Activated CD4-positive, alpha-beta T cell treated with anti-CD3 and anti-CD28 coated beads for 36 hours (primary cell): ENCODE measurements at places on chromosomes 2 and 18. TPM values are rescaled to one million over a fixed set of nuclear protein-coding genes. Genes with fewer than 3 reads are reported as not detected.

DNA sequence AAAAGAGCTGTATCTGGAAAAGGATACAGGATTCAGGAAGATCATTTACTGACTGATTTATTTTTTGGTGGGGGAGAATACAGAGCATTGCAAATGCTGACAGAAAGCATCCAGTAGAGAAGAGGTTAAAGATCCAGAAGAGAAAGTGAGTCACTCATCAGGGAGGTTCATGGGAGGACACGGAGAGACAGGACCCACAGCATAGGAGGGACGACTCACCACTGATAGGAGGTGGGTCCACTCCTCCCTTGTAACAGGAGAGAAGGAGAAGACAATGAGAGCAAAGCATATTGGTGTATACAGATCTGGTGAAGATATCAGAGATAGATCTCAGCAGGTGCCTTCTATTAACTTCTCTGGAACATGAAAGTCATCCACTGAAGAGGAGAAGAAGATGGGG is 142.4 kb upstream of the AQP4 start:
- DNase-seq: no peak
- H3K4me3 ChIP-seq: no peak overlapping the region
- H3K27me3 ChIP-seq: no peaks in the 10 kb centered on the region
- H3K36me3 ChIP-seq: no peaks in the 10 kb centered on the region
- H3K4me1 ChIP-seq: no peaks in the 10 kb centered on the region
- no peak overlapping the region for H3K27ac ChIP-seq

DNA sequence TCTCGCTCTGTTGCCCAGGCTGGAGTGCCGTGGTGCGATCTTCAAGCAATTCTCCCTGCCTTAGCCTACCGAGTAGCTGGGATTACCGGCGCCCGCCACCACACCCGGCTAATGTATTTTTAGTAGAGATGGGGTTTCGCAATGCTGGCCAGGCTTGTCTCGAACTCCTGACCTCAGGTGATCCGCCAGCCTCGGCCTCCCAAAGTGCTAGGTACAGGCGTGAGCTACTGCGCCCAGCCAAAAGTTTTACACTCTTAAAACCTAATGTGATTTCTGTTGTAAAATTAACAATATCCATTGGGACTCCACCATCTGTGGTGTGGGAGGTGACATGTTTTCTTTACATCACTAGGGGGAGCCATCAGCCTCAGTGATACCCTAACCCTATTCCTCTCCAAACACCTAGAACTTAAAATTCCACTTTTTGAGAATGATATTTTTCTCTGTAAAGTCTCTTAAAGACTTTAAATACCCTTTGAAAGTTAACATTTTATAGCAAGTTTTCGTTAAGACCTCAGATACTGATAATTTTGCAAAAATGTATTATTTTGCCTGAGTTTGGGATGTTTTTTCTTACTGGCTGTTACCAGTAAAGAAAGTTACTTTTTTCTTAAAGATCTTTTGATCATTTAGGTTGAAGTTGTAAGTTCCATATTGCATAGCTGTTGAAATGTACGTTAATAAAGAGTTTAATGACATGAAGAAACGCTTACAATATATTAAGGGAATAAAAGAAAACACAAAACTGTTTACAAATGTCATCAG is 11.6 kb upstream of the EIF2AK2 start:
- H3K4me3 ChIP-seq: no peak overlapping the region
- no peak overlapping the region for H3K27ac ChIP-seq
- H3K36me3 ChIP-seq: peaks cover 7% of the 10 kb centered on the region

DNA sequence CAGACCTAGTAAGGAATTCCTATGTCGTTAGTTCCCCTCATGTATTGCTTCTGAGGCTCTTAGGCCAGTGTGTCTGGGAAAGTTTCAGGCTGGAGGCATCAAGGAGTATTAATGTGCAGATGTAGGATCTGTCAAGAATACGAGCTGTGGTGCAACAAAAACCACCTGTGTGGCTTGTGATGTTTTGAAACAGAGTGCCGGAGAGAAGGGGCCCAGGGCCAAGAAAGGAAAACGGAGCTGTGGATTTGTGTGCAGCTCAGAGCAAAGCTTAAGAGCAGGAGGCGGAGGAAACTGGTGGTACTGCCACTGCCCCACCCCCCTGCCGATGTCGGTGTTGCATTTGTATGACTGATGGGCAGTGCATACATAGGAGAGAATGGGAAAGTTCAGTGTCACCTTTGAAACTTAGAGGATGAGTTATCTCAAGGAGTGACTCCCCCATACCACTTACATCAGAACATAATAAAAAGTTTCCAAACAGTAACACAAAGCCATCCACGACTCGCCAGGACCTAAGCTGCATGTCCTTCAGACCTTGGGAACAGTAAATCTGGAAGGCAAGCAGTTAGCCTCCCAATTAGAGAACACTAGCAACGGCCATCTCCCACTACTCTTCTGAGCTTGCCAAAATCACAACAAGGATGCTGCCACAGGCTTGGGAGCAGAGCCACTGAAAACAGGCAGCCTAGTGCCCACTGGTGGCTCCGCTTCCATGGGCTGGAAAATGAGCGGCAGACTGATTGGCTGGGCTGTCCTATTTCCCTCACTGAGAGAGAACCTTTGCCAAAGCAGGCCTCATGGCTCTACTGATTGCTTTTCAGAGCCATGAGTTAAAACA is 152.7 kb upstream of the NT5C1B start:
- no peak overlapping the region for H3K27ac ChIP-seq
- no peak overlapping the region for H3K4me3 ChIP-seq
- no peaks in the 10 kb centered on the region for H3K4me1 ChIP-seq
- no peak for DNase-seq
- no peaks in the 10 kb centered on the region for H3K36me3 ChIP-seq
- H3K27me3 ChIP-seq: no peaks in the 10 kb centered on the region

GRCh38 chr2:119721043-119721442 is 38.7 kb upstream of the PTPN4 start:
- no peak overlapping the region for H3K27ac ChIP-seq
- no peak for DNase-seq
- no peak overlapping the region for H3K4me3 ChIP-seq
- peaks cover 22% of the 10 kb centered on the region for H3K4me1 ChIP-seq

- H3K27ac ChIP-seq: no peak overlapping the region
- no peak overlapping the region for H3K4me3 ChIP-seq
- H3K36me3 ChIP-seq: no peaks in the 10 kb centered on the region
- peaks cover 12% of the 10 kb centered on the region for H3K27me3 ChIP-seq
- no peak for DNase-seq
Measured at GRCh38 chr2:202185156-202185555, 53.2 kb downstream of the SUMO1 start.

DNA sequence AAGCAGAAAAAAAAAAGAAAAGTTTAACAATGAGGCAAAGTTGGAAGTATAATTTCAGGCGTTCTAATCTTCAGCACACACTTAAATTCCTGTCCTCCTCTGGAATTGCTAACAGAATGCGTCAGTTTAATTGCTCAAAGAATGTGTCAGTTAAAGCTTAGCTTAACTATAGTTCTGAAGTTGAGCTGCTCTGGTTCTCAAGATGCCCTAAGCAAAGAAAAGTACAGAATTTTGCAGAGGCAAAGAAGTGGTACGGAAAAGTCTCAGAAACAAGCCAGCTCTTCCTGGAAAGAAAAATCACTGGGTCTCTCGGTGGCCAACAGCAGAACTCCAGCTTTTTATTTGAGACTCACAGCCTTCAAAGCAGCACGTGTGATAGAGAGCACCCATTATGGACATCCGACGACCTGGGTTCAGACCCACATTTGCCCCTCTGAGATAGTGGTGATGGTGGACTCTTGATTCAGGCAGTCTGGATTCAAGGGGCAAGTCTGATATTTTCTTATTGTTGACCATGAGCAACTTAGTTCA is 22.2 kb upstream of the MYO3B start:
- H3K4me1 ChIP-seq: no peaks in the 10 kb centered on the region
- no peak for DNase-seq
- H3K36me3 ChIP-seq: no peaks in the 10 kb centered on the region
- H3K4me3 ChIP-seq: no peak overlapping the region

- H3K36me3 ChIP-seq: no peaks in the 10 kb centered on the region
- no peak overlapping the region for H3K27ac ChIP-seq
- no peak overlapping the region for H3K4me3 ChIP-seq
- peaks cover 8% of the 10 kb centered on the region for H3K4me1 ChIP-seq
- H3K27me3 ChIP-seq: no peaks in the 10 kb centered on the region
Measured at GRCh38 chr2:60745761-60746160, 10.3 kb upstream of the PAPOLG start.

DNA sequence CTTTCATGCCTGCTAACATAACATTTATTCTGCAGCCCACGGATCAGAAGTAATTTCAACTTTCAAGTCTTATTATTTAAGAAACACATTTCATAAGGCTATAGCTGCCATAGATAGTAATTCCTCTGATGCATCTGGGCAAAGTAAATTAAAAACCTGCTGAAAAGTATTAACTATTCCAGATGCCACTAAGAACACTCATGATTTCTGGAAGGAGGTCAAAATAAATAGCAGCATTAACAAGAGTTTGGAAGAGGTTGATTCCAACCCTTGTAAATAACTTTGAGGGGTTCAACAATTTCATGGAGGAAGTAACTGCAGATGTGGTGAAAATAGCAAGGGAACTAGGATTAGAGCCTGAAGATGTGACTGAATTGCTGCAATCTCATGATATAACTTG is 77.6 kb downstream of the CCDC148 start:
- no peak overlapping the region for H3K4me3 ChIP-seq
- H3K27me3 ChIP-seq: peaks cover 3% of the 10 kb centered on the region
- no peak for DNase-seq

DNA sequence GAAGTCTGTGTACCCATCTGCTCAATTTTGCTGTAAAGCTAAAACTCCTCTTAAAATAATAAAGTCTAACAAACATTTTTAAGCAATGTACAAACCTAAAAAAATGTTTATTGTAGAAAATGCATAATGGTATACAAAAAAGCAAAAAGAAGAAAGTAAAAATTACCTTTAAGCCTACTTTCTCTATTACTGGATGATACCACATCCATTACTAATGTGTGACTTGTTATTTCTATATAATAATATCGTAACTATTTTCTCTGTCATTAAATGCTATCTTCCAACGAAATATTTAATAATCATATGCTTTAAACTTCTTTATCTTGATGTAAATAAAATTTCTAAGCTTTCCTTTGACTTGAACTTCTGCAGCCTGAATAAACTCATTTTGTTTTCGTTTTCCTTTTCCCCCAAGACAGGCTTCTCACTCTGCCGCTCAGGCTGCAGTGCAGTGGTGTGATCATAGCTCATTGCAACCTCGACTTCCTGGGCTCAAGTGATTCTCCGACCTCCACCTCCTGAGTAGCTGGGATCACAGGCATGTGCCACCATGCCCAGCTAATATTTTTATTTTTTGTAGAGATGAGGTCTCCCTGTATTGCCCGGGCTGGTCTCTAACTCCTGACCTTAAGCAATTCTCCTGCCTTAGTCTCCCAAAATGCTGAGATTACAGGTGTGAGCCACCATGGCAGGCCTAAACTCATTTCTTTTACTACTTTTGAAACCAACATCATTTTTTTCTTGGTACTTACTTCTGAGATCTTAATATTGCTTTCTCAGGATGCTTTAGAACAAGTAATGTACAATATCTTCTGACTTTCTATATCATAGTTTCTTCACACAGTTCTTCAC is 18.1 kb upstream of the DNAH7 start:
- H3K4me3 ChIP-seq: no peak overlapping the region
- peaks cover 6% of the 10 kb centered on the region for H3K36me3 ChIP-seq
- H3K4me1 ChIP-seq: peaks cover 13% of the 10 kb centered on the region
- no peak overlapping the region for H3K27ac ChIP-seq
- no peaks in the 10 kb centered on the region for H3K27me3 ChIP-seq

DNA sequence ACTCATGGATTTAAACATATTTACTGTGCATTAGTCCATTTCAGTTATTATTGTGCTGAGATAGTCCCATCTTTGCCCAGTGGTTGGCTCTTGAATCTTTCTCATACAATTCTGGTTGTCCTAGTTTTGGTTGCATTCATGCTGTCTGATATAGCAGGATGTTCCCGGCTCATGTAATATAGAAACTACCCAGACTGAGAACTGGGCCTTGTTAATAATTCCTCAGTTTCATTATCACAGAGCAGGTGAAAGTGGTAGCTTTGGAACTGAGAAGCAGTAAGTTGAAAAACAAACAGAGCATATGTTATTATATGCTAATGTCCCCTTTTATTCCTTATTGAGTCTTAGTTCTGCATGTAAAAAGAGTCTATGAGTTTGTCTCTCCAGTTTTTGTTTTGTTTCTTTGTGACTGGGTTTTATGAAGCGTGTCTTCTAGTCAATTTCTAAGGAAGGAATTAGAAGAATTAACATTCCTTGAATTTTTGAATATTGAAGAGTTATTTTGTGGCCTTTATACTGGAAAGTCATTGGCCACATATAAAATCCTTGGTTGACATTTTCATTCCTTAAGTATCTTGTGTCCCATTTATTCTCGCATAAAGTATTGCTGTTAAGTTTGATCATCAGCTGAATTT is 43.3 kb downstream of the EIF5B start:
- H3K36me3 ChIP-seq: peaks cover 66% of the 10 kb centered on the region
- H3K27ac ChIP-seq: peak overlapping the region; percentile 59
- H3K27me3 ChIP-seq: no peaks in the 10 kb centered on the region

- peaks cover 26% of the 10 kb centered on the region for H3K27me3 ChIP-seq
- no peak overlapping the region for H3K4me3 ChIP-seq
- peaks cover 12% of the 10 kb centered on the region for H3K4me1 ChIP-seq
- no peak overlapping the region for H3K27ac ChIP-seq
- H3K36me3 ChIP-seq: peaks cover 2% of the 10 kb centered on the region
Measured at GRCh38 chr2:238666543-238666942, 181.3 kb upstream of the TWIST2 start.

- no peak overlapping the region for H3K27ac ChIP-seq
- no peak for DNase-seq
- H3K4me1 ChIP-seq: peaks cover 3% of the 10 kb centered on the region
Measured at GRCh38 chr2:63425079-63425416, 163.2 kb downstream of the WDPCP start.

- peaks cover 4% of the 10 kb centered on the region for H3K36me3 ChIP-seq
- H3K4me3 ChIP-seq: no peak overlapping the region
- peaks cover 22% of the 10 kb centered on the region for H3K4me1 ChIP-seq
- DNase-seq: no peak
- no peaks in the 10 kb centered on the region for H3K27me3 ChIP-seq
Measured at GRCh38 chr2:27701676-27702075, 38.0 kb downstream of the SLC4A1AP start.

Gene HOXD1
- not detected for total RNA-seq

Gene CFAP65
- total RNA-seq: not detected

Gene FAM110C
- total RNA-seq: 0.96 TPM

Gene FRZB
- total RNA-seq: not detected

Gene LAMA3
- 0.09 TPM for total RNA-seq

Gene RESP18
- total RNA-seq: not detected

Gene PIEZO2
- total RNA-seq: not detected
